CD4-positive, alpha-beta T cell treated with Interferon gamma for 1 hour (primary cell): ENCODE measurements at places on chromosomes 1 and 21.

DNA sequence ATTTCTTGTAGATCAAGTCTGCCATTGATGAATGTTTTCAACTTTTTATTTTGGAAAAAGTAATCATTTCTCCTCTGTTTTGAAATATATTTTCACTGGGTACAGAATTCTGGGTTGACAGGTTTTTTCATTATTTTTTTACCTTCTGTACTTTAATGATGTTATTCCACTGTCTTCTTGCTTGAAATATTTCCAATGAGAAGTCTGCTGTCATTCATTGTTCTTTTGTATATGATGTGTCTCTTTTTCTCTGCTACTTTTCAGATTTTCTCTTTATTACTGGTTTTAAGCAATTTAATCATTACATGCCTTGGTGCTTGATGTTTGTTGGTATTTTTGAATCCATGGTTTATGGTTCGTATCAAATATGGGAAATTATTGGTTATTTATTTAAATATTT lies 22.4 kb upstream of the FOXO6 start:
- no peak for DNase-seq

- no peak for DNase-seq
Measured at GRCh38 chr1:67162954-67163353, 3.3 kb upstream of the IL23R start.

GRCh38 chr1:172742599-172743500 lies 83.9 kb downstream of the FASLG start:
- no peak for DNase-seq

DNA sequence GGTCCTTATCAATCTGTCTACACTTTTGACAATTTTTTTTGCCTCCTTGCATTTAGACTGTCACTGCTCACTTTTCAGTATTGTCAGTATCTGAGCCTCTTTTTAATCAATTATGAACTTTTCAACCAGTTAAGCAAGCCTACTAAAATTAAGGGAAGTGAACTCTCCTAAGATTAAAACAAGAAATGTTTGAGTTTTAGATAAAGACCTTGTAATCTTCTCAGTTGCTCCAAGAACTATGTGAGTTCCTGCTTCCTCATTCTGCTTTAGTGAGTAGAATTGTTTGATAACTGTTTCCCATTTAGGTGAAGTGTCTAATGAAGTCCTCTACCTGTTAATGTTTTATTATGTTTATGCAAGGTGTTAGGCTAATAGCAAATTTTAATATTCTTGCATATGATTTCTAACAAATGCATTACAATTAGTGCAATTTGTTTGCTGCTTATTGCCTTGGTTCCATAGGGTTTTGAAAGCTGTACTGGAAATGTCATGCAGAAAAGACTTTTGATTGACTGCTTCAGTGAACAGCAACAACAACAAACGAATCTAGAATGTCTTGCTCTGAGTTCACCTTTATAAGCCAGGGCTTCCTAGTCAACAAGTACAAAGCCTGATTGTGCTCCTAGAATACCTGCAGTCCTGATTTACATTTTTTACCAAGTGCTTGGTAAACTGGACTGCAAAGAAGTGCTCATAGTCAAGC lies 40.9 kb downstream of the PLA2G4A start:
- no peak for DNase-seq

- DNase-seq = no peak
Measured at GRCh38 chr1:165915932-165916348, 88.5 kb downstream of the UCK2 start.

DNA sequence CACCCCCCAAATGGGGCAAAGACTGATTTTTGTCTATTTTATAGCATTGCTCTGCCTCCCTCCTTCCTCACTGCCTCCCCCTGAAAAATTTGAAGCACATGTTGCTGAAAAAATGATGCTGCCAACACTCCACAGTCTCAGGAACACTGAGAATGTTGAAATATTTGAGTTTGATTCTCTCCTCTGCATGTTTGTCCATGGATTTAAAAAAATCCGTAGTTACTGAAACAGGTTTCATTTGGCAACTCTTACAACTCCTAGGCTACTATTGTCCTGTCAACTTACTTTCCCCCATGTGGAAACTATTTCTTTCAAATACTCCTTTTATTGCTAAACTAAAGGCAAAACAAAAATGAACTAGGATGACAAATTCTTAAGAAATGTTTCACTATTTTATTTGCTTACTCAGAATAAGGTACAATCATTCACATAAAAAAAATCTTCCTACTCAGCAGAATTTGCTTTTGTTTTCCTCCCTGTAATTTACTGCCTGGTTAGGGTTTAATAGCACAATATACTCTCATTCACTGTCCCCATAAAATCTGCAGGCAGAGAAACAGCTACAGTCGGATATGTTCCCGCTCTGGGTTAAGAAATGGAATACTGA lies 50.2 kb downstream of the C21orf91 start:
- no peak for DNase-seq

- no peak for DNase-seq
Measured at GRCh38 chr1:198970916-198971315, 332.1 kb downstream of the PTPRC start.

DNA sequence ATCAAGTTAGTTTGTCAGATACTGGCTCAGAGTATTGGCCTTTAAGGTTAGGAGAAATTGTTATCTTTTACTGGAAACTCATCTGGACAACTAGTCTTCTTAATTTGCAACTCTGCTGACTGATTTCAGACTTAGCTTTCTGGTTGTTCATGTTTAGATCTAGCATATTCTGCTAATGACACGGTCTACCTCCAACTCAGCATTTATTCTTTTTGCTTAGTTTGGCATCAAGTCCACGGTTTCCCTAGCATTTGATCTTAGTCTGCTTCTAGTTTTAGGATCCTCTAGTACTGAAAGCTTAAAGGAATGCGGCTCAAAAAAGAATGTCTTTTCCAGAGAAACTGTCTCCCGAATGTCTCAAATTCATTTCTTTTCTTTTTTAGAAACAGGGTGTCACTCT lies 75.6 kb upstream of the SLFNL1 start:
- no peak for DNase-seq

GRCh38 chr1:93025572-93025971 lies 53.5 kb upstream of the MTF2 start:
- no peak for DNase-seq

DNA sequence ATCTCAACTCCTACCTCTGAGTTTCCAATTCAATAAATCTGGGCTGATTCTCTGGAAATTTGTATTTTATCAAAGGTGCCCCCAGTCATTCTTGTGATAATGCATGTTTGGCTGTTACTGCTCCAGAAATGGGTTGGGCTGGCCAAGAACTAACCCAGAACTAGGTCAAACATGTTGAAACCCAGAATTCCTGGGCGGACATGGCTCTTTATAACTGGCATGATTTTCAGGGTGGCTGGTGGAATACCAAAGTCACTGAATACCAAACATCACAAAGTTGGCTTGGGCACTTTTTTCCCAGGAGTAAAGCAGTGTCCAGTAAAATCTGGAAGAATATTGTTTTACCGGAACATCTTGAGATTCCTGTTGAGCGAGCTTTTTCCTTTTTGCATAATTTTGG lies 89.4 kb upstream of the S1PR1 start:
- no peak for DNase-seq

GRCh38 chr1:188735567-188735966 lies 1742.1 kb downstream of the BRINP3 start:
- no peak for DNase-seq

GRCh38 chr1:178388418-178389145 lies 108.2 kb downstream of the CLEC20A start:
- no peak for DNase-seq

- no peak for DNase-seq
Measured at GRCh38 chr1:89603651-89604413, 29.1 kb upstream of the LRRC8C start.

DNA sequence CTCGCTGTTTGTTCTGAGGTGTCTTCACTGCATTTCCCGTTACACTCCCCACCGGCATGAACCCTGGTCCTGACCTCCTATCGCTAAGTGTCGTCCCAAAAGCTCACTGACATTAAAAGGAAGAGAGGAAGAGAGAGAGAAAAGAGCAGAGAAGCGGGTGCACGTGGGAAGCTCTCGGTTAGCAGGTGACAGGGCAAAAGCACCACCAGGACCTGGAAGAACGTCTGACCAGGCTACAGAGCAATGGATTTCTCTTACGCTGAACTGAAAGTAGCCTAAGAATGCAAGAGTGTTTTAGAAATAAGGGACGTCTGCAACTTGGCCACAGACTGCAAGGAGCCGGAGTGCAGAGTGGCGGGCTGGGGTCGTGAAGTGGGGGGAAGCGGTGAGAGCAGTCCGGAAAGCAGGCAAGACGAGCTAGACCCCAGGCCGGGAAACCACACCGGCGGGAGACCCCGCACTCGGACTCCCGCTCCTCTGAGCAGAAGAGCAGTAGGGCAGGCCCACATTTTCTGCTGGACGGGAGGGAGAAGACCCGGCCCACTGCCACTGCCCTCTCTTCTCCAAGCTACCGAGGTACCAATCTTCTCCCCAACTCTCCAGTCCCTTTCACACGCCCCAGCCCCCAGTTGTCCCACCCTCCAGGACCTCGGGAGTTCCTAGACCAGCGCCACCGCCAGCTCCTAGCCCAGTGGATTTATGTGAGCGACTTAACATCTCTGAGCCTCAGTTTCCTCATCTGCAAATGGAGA lies 8.3 kb upstream of the MPZL1 start:
- DNase-seq = no peak

DNA sequence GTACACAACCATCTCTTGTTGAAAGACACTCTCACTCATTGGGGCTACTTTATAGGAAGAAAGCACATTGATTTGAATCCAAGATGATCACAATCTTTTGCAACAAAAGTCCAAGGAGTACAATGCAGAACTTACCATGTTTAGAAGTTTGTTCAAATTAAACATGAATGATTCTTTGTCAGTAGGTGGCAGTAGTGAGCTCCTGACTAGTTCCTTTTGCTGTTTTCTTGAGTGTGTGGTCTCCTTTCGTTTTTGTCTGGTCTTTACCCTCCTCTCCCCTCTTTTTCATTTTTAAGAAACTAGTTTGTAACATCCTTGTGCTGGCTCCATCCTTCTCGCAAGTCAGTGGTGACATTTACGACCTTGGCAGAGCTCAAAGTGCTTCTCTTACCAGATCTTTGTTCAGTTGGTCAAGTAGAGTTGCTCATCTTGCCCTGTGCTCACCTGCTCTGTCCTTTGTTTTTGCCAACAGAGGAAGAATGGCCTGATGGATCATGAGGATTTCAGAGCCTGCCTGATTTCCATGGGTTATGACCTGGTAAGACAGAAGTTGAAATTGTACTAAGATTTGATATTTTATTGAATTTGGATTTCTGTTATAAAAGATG lies 35.7 kb upstream of the MTR start:
- DNase-seq = no peak

DNA sequence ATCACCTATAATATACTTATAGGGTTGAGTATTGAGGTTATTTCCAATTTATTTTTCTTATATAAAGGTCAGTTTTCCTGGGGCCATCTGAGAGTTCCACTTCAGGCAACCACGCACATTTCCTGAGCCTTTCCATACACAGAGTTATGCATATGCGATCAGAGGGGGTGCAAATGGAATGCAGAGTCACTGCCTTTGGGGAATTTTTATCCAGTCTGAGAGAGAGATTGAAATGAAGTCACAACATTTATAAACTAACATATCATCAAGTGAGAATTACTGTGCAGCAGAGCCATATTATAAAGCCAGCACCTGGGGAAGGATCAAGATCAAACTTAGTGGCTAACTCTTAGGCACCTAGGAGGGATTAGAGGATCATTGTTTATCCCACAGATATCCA lies 299.9 kb upstream of the PLXNA2 start:
- no peak for DNase-seq

GRCh38 chr1:93651695-93652094 lies 29.9 kb downstream of the BCAR3 start:
- no peak for DNase-seq

GRCh38 chr1:5579966-5580365 lies 412.3 kb downstream of the NPHP4 start:
- no peak for DNase-seq

DNA sequence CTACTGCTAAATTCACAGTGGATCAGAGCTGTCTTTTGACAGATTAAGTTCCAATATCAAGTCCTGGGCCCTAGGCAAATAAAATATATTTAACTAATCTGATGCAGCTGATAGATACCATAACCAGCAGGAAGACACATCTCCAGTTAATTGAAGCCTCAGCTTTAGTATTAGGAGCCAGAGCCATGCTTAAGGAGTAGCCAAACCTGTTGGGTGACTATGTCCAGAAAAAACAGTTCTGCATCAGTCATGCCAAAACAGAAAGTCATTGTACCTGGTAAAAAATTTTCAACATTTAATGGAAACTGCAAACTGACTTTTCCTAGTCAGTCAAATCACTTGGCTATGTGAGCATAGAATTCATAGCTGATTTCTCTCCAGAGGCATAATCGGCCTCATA lies 200.5 kb upstream of the RUNX1 start:
- DNase-seq = no peak

DNA sequence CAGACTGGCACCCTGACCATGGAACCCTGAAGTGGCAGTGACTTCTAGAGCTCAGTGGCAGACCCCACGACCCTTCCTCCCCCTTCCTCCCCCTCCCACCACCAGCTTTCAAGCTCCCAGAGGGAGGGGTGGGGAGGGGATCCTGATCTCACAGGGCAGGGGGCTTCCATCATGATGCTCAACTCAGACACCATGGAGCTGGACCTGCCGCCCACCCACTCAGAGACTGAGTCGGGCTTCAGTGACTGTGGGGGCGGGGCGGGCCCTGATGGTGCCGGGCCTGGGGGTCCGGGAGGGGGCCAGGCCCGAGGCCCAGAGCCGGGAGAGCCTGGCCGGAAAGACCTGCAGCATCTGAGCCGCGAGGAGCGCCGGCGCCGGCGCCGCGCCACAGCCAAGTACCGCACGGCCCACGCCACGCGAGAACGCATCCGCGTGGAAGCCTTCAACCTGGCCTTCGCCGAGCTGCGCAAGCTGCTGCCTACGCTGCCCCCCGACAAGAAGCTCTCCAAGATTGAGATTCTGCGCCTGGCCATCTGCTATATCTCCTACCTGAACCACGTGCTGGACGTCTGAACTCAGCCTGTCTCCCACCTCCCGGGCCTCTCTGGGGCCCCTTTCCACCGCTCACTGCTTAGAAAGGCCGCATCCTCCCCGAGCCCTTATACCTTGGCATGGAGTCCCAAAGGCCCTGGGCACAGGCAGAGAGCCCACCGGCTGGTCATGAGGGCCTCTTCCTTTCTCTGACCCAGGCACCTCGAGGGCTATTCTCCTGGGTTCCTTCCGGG lies 3.9 kb downstream of the NHLH1 start:
- no peak for DNase-seq

GRCh38 chr1:181099152-181100014 lies 10.9 kb downstream of the IER5 start:
- DNase-seq = no peak

GRCh38 chr1:182340233-182341058 lies 51.1 kb downstream of the GLUL start:
- DNase-seq = no peak

- no peak for DNase-seq
Measured at GRCh38 chr1:58841455-58841854, 57.6 kb upstream of the JUN start.

DNA sequence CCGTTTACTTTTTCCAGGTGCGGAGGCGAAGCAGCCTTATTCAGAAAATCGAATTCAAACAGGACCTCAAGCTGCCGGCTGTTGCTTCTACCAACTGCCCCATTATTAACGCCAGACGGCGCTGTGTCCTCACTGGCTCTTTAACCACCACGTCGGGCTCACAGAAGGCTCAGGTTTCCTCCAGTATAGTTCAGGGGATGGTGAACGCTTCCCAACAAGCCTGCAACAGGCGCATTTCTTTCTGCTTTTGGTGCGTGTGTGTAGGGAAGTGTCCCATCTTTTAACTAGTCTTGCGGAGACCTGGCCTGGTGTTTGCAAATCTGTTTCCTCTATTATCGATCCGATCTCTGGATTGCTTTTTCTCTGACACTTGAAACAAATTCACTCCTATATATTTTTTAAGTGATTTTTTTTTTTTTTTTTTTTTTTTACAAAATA lies 791 bp upstream of the STUM start:
- peak; percentile 55 for DNase-seq
